GM23338 (cell line): ENCODE measurements at places on chromosomes 4 and X. TPM values are rescaled to one million over a fixed set of nuclear protein-coding genes. Genes with fewer than 3 reads are reported as not detected.

Gene DHX15
- polyA plus RNA-seq: 226 and 229 TPM in 2 replicates

Gene ABCG2
- polyA plus RNA-seq: 1.5 and 2.2 TPM in 2 replicates

Gene NLGN4X
- 35.2 and 36.0 TPM in 2 replicates for polyA plus RNA-seq

Gene ANXA3
- polyA plus RNA-seq: 26.2 and 31.5 TPM in 2 replicates

Gene MAGEA2
- 0.83 and 1.5 TPM in 2 replicates for polyA plus RNA-seq

Gene ZNF185
- 2.7 and 2.9 TPM in 2 replicates for polyA plus RNA-seq

Gene AKAP14
- 3.3 and 5.7 TPM in 2 replicates for polyA plus RNA-seq

Gene ATOH1
- 0.24 and 0.97 TPM in 2 replicates for polyA plus RNA-seq

Gene SORCS2
- 0.30 and 0.47 TPM in 2 replicates for polyA plus RNA-seq

Gene DIPK2B
- polyA plus RNA-seq: not detected in 2 replicates

Gene TMSB15C
- polyA plus RNA-seq: 1.0 and 1.1 TPM in 2 replicates

Gene GAGE2A
- 0.63 TPM in 1 of 2 replicates, not detected in the other for polyA plus RNA-seq

Gene FMR1NB
- polyA plus RNA-seq: not detected in 2 replicates

Gene DMRTC1B
- polyA plus RNA-seq: not detected in 2 replicates

Gene GNRHR
- polyA plus RNA-seq: 0.10 TPM in 1 of 2 replicates, not detected in the other

Gene MAGEA9B
- polyA plus RNA-seq: not detected in 2 replicates

Gene RPS6KA6
- 2.8 and 3.6 TPM in 2 replicates for polyA plus RNA-seq

Gene UGT2B17
- polyA plus RNA-seq: not detected in 2 replicates

Gene MAP7D2
- polyA plus RNA-seq: 1.5 and 1.6 TPM in 2 replicates

Gene ENPEP
- 0.28 and 0.79 TPM in 2 replicates for polyA plus RNA-seq

Gene LRCH2
- 2.3 and 2.5 TPM in 2 replicates for polyA plus RNA-seq

Gene IL3RA
- polyA plus RNA-seq: 0.78 and 0.86 TPM in 2 replicates

Gene P2RY8
- 0.23 and 0.24 TPM in 2 replicates for polyA plus RNA-seq
